ENCODE measurements at places on chromosomes 13 and 19.

DNA sequence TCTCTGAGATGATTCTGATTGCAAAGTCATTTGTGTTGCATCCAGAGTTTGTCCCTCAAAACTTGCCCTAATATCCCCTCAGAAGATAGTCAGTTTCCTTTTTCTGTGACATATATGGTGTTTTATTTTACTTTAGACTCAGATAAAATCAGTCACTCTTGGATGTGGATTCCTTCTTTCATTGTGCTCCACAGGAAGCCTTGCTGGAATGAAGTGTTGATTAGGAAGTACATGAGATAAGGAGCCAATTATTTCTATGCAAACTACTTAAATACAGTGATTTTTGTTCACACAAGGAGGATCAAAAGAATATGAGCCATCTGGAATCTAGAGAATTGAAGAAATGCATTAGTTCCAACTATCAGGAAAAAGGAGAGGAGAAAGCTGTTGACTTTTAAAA is 107.6 kb upstream of the RXFP2 start:
- no peak for DNase-seq

- DNase-seq: no peak
These were observed 114.3 kb downstream of the DNAJC3 start for GRCh38 chr13:95791084-95791722.

- no peak for DNase-seq
These were observed 711.0 kb downstream of the UQCRFS1 start for GRCh38 chr19:28501976-28502375.

GRCh38 chr13:78420814-78421213 is 182.5 kb downstream of the POU4F1 start:
- DNase-seq: no peak

DNA sequence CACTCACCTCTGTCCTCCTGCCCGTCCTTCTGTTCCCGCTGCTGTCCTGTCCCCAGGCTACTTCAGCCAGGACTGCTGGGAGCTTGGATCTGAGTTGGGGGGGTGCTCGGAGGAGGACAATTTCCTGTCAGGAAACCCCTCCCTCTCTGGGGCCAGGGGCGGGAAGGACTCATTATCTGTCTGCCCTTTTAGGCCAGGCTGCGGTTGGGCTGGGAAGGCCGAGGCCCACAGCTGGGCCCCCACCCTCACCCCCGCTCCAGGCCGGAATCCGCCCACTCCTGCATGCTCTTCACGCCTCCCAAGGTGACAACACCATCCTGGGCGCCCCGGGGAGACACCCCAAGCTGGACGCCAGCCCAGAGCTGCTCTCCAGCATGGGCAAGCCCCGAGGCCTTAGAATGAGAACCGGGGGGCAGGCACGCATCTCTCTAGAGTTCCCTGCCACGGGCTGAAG is at the start of gene EXOC3L2:
TSS of gene EXOC3L2 (minus strand) at position 74 of the 454 bp plus-strand sequence. CDS start 6,362 bp downstream, outside the sequence.
- DNase-seq: no peak

- DNase-seq: no peak
These were observed 36.8 kb upstream of the SEMA6B start for GRCh38 chr19:4596033-4596904.

GRCh38 chr19:49333811-49334288 is 1.4 kb upstream of the CD37 start:
- no peak for DNase-seq

- DNase-seq: no peak
These were observed 59.7 kb downstream of the SHISA2 start for GRCh38 chr13:25992076-25992475.

Measured in HEK293T (cell line).